CD4-positive, alpha-beta T cell treated with Interleukin-6 for 4 hours (primary cell): ENCODE measurements at places on chromosomes 5 and 9.
A peak's percentile ranks its signal among the peaks of the same experiment; 100 is the strongest.

- no peak for DNase-seq
Observed at GRCh38 chr9:93824386-93825294, 130.5 kb downstream of the BARX1 start.

DNA sequence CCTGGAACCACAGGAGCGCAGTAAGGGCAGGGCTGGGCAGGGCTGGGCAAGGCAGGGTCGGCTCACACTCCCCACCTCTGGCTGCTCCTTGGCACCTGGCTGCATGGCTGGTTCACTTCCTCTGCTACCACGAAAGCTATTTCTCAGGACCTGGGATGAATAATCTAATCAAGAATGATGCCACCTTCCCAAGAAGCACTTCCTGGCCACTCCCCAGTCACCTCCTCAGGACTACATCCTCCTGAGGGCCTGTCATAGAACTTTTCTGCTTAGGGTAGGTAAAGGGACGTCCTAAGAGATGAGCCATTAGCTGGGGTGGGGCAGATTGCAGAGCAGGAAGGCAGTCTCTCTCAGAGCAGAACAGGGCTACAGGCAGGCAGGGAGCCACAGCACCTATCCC, 288.2 kb upstream of the MAP3K1 start:
- DNase-seq, result no peak

DNA sequence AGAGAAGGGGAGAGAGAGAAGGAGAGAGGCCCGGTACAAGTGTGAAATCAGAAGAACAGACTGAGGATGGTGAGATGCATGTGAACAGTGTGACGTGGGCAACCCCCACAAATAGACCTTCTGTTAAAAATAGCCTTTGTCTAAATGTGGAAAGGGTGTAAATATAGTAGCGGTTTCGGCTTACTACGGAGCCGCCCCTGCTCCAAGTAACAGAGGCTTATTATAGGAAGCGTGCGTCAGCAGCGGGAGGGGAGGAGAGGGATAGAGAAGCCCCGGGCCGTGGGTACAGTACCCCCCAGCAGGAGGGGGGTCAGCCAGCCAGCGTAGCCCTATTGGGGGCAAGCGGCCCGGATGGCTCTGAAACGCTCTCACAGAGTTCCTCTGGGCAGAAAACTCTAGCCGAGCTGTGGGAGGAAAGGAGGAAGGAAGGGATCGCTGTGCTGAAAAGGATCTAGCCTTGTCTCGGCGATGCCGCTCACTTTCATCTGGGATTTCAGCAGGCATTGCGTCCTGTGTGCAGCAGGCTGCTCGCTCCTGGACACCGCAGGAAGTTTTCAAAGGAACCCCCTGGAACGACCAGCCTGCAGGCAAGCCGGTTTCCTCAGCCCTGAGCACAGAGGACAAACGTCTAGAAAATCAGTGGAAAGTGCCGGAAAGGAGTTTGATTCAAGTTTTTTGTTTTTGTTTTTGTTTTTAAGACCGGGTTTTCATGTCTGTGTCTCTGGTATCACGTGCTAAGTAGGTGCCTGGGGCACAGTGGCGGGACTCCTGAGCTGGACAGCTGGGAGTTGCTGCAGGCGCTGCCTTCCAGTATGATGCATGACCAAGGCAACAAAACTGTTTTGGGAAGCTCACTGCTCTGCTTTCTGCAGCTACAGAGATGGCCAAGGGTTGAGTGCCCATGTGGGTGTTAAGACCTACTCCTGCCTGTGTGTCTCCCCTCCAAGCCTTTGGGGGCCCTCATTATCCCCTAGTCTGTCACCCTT, 146.6 kb downstream of the SEC61B start:
- DNase-seq, result no peak

- DNase-seq, result no peak
Observed at GRCh38 chr9:22838266-22838665, 391.6 kb downstream of the DMRTA1 start.

- DNase-seq, result no peak
Observed at GRCh38 chr9:14515049-14515448, 178.2 kb downstream of the ZDHHC21 start.

DNA sequence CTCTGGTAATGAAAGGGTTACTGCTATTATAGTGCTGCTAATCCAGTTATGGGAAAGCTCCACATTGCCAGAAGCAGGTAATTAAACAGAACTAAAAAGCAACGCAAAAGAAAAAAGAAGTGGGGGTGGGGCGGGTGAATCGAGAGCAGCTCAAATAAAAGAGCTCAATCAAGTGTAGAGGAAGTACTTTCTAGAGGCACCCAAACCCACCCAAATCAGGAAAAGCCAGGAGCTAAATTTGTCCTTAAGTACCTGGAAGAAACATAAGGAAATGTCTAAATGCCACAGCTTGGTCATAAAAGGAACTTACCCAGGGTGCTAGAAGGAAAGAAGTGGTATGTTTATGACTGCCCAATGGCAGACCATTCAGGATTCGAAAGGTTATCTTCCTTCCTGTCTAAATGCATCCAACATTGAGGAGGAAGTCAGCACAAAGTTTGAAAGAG, 2.4 kb upstream of the RNF145 start:
- DNase-seq, result peak; percentile 13

DNA sequence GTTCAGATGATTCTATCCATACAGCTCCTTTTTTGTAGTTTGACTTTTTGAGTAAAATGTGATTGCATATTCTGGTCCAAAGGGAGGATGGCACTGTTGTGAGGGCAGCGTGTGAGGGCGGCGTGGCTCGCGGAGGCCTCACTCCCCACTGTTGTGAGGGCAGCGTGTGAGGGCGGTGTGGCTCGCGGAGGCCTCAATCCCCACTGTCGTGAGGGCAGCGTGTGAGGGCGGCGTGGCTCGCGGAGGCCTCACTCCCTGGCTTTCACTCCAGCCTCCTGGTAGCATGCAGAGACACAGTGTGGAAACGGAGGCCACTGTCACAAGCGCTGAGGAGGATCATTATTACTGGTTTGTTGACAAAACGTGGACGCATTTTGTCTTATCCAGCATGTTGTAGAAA, 79.0 kb downstream of the EHMT1 start:
- DNase-seq, result no peak

- no peak for DNase-seq
Observed at GRCh38 chr5:98977723-98978122, 48.9 kb upstream of the CHD1 start.

- DNase-seq, result no peak
Observed at GRCh38 chr9:133754688-133755227, 16.6 kb upstream of the SARDH start.

DNA sequence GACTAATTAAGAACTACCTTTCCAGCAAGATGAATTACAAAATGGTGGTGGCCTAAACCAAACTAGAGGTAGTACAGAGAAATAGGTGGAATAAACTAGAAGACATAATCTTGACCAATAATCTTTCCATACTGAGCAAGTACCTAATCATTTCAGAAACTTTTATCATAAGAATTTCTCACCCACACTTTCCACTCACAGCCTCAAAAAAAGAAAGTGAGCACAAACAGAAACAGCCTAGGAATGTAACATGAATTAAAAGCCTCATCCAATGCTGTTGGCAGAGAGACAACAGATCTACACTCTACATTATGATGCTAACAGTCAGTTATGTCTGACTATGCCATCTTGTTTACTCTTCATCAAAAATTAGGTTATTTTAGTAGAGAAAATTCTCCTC, 1.3 kb downstream of the RNF38 start:
- no peak for DNase-seq

DNA sequence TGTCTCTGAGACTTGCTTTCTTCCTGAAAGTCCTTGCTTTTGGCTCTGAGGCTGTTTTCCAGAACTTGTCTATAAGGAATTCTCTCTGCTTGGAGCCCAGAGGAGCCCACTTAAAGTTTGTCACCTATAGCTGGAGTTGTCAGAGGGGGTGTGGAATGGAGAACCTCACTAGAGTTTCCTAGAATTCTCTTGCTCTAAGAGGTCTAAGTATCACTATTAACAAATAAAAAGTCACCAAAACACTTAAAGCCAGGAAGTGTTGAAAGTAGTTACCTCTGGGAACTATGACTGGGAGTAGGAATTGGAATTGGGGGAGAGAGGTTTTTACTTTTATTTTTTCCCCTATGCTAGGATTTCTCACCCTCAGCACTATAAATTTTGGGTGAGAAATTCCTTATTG, 15.0 kb downstream of the SIT1 start:
- DNase-seq, result no peak

DNA sequence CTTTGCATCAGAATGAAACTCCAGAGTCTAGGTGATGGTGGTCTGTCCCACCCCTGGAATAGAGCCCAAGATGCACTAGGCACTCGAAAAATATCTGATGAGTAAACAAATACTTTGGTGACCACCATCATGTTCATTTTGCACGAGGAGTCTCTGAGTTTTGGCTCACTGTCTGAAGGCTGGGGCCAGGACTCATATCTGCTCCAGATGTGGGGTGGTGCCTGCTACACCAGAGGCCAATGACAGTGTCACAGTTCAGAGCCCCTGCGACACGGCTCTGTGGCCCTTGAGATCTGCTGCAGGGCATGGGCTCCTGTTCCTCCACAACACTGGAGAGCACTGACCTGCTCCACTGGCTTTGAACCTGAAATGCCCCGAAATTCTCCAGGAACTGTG, 164.6 kb downstream of the ROR2 start:
- no peak for DNase-seq

DNA sequence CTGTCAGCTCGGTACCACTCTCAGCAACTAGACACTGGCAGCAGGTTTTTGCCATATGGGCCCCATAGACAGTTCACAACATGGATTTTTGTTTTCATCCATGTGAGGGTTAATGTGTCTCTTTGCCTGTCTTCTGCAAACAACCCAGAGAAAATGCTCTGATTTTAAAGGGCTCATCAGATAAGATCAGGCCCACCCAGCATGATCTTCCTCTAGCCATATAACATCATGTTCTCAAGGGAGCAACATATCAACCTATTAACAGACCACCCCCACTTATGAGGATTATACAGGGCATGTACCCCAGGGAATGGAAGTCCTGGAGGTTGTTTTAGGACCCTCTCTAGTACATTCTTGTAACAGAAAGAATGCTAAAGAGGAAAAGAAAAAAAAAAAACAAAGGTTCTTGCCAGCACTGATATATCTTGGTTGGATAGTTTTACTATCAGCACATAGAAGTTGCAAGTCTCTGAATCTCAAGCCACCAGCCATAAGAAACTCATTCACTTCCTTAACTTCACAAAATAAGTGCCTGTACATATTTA, 1015.1 kb downstream of the TLE4 start:
- DNase-seq, result no peak

DNA sequence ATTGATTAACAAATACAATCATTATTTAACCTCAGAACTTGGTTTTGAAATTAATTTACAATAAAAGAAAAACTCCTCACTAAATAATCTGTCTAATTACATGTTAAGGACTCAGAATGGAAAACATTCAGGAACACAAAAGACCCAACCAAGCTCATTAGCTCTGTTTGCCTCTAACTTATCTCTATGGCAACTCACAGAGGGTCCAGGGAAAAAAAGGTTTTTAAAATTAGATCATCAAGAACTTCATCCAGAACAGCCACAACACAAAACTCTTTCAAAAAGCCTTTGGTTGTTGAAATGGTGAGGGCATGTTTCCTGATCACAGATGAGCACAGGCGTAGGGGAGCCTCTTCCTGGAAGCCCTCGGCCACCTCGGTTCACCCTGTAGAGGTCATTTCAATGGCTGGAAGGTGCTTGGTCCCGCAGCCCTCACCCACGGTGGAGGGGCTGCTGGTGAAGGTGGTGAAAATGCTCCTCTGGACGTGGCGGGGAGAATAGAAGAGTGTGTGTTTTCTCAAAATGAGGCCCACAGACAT, 17.2 kb upstream of the TCF7 start:
- DNase-seq, result peak; percentile 32

- DNase-seq, result no peak
Observed at GRCh38 chr9:133202688-133203453, 6.2 kb downstream of the OBP2B start.

DNA sequence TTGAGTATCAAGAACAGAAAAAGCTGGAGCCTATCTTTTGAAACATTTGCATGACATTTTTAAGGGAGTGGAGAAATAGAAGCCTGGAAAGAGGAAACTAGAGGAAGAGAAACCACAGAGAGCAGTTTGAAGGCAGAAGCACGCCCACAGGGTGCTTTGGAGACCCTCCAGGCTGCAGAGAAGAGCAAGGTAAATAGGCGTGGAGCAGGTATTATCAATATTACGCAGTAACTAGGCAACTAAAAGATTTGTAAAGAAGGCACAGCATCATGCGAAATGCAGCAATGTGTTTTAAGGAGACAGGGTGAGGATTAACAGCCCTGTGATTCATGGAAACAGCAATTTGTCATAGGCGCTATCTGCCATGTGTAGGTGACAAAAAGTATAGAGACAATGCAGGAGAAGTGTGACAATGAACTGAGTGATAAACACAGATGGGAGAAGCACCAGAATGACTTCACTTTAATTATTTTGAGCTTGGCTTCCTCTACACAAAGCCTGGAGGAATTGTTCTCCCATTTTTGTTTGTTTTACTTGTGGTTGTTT, 281.2 kb downstream of the BRINP1 start:
- no peak for DNase-seq

DNA sequence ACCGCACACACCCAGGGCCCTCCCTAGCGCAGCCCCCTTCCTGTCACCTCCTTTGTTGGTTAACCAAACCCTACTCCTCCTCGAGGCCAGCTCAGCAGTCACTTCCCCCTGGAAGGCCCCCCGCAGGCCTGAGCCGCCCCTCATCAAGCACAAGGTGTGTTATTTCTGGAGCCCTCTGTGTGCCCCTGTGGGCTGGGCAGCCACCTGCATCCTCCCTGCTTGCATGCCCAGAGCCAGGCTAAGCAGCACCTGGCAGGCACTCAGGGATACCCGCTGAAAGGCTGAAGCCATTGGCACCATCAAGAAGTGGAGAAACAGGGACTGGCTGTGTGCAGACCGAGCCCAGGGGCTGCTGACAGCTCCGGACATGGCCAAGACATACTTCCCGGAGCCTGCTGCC, 121.8 kb downstream of the ZNF354C start:
- no peak for DNase-seq

GRCh38 chr9:71854811-71855210, 56.2 kb downstream of the ABHD17B start:
- DNase-seq, result no peak

DNA sequence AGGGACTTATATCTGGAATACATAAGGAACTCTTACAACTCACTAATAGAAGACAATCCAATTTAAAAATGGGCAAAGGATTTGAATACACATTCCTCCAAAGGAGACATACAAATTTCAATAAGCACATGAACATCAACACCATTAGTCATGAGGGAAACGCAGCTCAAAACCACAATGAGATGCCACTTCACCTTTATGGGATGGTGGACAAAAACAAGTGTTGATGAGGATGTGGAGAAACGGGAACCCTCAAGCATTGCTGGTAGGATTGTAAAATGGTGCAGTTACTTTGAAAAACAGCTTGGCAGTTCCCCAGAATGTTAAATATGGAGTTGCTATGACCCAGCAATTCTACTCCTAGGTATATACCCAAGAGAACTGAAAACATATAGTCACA, 72.7 kb upstream of the IER5L start:
- no peak for DNase-seq

- DNase-seq, result peak; percentile 58
Observed at GRCh38 chr5:55994495-55994997, at the start of gene IL6ST. IL6ST (minus strand) TSS chr5:55994963; CDS start chr5:55976278, 18,685 bp downstream.
